CD4-positive, alpha-beta memory T cell (primary cell): ENCODE measurements at places on chromosomes 3 and 15.

DNA sequence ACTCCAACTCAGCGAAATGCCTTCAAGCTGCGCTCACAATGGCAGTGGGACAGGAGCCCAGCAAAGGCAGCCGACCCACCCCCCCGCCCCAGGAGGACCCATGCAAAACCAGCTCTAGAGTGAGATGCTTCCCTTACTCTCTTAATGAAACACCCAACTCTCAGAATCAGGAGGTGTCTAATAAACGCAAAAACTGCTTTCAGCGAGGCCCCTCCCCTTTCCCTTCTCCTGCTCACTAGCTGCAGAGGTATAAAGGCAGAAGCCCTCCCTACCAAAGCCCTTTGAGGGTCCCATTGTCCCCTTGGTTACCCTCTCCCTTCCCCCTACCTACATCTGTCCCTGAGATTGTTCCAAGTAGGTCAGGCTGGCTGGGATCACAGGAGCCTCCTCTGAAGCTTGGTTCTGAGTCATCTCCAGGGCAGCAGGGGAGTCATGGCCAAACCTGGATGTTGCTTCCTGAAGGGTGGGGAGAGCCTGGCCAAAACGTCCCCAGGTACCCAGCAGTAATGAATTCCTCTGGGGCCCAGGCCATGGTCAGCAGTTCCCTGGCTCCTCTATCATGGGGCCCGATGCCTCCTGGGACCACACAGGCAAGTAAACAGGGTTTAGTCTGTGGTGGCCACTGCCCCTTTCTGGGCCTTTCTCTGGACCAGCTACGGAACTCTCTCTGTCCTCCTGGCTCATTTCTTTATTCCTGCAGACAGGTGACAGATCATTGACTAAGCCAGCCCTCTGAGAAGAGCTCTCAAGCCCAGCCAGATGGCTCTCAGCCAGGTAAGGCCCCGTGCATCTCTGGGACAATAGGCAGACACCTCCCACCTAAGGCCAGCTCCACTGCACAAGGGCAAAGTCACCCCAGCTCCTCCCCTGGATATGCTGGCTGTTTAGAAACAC, 8.6 kb downstream of the KLHL25 start:
- no peak for DNase-seq

- DNase-seq = no peak
These were observed 963 bp downstream of the GRAMD1C start for GRCh38 chr3:113839551-113839950.

- no peak for DNase-seq
These were observed 243.8 kb upstream of the PEX5L start for GRCh38 chr3:180280555-180280954.

DNA sequence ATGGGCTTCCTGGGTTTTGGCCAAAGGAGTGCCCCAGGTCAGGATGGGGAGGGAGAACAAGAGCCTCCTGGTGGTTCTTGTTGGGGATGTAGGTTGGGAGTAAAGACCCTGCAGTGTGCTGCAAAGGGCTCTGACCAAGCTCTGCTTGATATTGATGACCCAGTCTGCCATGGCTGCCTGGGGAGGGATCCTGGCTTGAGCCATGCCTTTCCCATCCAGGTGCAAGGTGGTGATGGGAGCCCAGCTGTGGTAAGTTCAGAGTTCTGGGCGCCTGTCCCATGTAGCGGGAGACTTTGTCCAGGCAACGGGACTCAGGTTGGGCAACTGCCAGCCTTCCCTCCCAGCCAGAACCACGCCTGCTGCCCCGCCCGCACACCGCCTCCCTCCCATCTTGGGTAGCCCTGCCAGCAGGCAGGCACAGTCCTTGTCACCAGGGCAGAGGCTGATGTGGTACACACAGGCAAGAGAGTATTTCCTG, 2.6 kb downstream of the GNAI2 start:
- no peak for DNase-seq

DNA sequence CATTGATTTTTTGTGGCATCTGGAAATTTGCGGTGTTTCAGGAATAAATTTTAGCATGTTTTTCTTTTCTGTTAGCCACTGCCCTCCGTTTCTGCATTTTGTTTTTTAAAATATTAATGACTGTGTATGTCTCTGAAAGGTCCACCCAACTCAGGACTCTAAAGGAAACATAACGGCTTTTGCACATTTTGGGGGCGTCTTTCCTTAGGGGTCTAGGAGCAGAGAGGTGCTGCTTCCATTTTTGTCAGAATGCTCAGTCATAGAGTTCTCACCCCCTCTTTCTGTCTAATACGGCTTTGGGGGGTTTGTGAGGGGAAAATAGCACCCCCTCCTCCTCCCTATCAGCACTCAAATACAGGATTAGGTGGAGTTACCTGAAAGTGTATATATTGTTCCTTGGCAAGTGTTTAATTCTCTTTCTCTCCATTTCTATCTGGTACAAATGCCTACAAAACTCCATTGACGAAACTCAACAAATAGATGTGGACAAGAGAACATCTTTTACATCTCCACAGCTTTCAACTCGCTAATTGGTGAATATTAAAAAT, 219.4 kb downstream of the MEIS2 start:
- DNase-seq = no peak

DNA sequence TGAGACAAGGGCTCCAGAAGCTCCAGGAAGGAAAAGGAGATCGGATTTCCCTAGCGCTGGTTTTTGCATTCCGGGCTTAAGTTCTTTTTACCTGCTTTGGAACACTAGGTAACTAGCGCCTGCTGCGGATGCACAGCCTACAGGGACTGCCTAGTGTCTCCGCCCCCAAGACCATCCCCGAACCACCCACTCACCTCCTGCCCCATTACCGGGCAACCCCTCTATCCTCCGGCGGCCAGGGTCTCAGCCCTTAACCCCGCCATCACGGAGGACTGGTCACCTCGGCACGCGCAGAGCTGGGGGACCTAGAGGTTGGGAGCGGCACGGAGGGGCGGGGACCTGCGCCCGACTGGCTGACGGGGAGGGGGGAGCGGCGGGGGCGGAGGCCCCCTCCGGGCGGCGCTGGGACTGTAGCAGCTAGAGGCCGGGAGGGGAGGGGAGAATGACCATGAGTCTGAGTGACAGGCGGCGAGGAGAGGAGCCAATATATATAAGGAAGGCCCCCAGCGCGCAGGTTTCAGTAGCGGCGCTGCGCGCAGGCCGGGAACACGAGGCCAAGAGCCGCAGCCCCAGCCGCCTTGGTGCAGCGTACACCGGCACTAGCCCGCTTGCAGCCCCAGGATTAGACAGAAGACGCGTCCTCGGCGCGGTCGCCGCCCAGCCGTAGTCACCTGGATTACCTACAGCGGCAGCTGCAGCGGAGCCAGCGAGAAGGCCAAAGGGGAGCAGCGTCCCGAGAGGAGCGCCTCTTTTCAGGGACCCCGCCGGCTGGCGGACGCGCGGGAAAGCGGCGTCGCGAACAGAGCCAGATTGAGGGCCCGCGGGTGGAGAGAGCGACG, at the start of gene DLL4:
DLL4 (plus strand) TSS at position 520 of the 839 bp plus-strand sequence. CDS start 329 bp downstream, outside the sequence.
- DNase-seq = peak; percentile 37

DNA sequence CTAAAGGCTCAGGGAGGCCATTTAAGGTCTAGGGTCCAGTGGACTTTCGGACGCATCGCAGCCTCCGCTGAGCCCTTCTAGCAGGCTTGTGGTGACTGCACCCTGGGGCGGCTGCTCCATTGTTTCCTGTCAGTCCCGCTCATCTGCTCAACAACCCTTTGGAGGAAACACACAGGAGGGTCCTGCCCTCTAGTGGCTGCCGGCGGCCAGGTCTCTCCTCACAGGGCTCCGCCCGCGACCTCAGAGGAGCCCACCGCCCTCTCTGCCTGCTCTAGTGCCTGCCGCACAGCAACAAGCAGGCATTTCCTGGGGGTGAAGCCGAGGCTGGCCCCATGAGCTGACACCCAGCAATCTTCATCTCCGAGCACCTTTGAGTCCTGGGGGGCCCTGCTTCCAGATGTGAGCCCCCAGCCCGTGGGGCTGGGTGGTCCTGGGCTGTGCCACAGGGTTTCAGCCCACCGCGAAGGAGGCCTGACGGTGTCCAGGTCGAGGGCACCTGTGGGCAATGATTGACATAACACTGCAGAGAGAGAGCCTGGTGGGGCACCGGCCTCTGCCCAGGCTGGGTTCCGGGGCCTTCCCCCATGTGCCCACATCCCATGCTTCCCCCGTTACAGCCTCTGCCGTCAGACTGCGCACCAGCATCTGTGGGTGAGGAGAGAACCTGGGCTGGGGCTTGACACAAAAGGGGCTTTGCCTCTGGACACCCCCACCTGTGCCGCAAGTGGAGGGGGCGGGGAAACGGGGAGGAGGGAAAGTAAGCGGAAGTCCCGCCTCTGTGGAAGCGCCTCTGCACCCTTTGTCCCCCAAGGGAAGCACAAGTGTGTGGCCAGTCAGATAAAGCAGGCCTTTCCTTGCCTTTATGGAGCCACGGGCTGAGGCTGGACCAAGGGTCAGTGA, 27.0 kb upstream of the SFMBT1 start:
- DNase-seq = peak; percentile 87

DNA sequence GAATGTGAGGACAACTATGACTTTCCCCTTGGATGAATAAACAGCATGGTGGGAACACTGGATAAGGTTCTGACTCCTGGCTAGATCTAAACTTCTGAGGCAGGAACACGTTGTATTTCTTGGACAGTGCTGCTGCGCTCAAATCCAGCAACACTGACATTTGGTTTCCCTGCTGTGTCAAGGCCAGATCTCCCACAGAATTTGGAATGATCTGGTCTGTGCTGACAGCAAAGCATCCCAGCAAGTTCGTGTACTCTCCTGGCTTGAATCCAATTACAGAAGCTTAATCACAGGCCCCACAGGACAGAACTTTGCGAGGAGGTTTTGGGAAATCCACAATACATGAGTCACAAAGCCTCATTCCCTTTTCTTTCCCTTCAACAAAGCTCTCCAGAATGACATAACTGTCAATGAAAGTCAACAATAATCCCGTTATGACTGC, 92.5 kb downstream of the ADAMTS9 start:
- DNase-seq = no peak

DNA sequence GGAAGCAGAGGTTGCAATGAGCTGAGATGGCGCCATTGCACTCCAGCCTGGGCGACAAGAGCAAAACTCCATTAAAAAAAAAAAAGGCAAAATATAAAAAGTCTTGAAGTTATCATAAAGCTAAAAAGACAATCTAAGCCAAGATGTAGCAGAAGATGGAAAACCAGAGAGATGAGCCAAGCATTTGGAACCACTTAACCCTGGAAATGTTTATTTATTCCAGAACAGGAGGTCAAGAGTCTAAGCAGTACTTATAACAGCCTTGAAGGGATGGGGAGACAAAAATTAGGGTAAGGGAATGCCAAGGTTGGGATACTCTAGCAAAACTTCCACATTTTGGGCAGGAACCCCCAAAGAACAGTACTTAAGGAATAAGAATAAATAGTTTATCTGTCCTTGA, 30.1 kb downstream of the FAIM start:
- no peak for DNase-seq

DNA sequence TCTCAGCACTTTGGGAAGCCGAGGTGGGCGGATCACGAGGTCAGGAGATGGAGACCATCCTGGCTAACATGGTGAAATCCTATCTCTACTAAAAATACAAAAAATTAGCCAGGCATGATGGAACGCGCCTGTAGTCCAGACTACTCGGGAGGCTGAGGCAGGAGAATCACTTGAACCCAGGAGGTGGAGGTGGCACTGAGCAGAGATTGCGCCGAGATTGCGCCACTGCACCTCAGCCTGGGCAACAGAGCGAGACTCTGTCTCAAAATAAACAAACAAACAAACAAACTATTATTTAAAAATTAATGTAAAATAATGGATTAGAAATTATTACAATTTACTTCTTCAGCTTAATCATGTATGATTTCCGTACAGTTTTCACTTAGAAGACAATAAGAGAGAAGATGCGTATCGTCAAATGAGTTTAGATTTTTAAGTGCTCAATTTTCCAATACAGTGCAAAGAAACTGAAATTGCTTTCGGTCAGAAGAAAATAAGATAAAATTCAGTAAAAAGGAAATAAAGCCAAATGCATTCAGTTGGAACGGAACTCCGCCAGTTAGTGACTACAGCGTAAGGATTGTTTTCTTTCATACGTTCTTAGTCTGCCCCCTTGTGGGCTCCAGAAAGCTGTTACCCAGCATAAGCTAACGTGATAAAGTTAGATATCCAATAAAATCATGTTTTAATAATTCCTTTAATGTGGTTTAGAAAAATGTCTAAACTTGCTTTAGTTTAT, 24.8 kb downstream of the AADAC start:
- peak; percentile 32 for DNase-seq

DNA sequence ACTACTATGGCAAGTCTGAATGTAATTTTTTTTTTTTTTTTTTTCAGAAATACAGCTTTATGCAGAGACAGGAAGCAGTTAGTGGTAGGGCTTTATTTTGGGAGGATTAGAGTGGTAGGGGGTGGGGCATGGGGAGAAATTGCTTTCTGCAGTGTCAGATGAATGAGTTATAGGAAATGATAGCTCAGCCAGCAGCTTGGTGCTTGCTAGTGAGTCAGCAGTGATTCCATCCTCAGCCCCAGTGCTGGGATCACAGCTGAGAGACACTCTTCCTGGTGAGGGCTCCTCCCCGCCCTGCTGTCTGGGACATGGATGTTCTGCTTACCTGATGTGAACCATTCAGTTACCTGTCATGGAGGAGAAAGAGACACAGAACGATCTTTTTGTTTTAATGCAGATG, 39.6 kb downstream of the SEMA6D start:
- DNase-seq = no peak

GRCh38 chr15:75714195-75714594, 1.5 kb upstream of the CSPG4 start:
- DNase-seq = no peak

GRCh38 chr3:141796081-141796888, 33.1 kb downstream of the GRK7 start:
- peak; percentile 85 for DNase-seq

DNA sequence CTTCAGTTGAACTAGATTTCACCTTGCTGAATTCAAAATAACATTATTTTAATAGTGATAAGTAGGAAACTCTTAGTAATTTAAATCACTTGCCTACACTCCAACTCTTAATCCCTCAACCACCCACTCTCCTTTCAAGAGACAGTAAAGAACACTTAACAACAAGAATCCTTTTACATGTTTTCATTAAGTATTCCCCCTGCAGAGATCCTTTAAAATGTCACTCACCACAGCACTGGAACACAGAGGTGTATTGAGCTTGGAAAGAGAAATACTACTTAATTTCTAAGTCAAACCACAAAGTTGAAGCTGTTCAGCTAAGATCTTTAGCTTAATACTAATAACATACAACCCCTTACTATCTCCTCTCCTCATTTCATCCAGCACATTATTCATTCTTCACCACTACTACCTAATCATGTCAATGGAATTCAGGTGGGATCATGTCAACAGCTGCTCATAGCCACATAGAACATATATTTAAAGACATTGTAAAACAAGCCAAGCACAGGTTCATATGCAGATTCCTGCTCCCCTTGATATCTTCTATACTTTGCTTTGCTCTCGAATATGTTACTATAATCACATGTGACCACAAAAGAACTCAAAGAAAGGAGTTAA, 40.5 kb downstream of the IMPG2 start:
- DNase-seq = no peak

GRCh38 chr15:76866716-76867321, 38.3 kb downstream of the SCAPER start:
- peak; percentile 2 for DNase-seq

DNA sequence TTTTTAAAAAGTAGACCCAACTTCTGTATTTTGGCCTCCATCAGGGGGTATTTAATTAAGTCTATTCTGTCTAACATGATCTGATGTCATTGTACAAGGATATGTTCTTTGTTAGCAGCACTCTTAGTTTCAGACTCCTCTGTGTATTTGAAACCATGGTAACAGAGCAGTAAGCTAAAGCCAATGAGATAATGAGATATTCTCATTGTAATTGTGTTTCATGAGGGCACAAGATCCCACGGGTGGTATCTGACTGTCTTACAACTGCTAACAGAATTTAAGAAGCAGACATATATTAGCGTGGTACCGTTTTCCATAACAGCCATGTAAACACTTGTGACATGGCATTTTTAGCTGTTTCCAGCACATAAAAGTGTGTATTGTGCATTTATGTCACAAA, 251.2 kb upstream of the VEPH1 start:
- no peak for DNase-seq
